ENCODE measurements at places on chromosomes 16 and 17.

- H3K27ac ChIP-seq: no peak overlapping the region
- H3K27me3 ChIP-seq: peaks cover 4% of the 10 kb centered on the region
- no peaks in the 10 kb centered on the region for H3K36me3 ChIP-seq
- H3K4me1 ChIP-seq: no peaks in the 10 kb centered on the region
- DNase-seq: no peak
- no peak overlapping the region for H3K4me3 ChIP-seq
Observed at GRCh38 chr16:22781480-22781879, 32.5 kb upstream of the HS3ST2 start.

DNA sequence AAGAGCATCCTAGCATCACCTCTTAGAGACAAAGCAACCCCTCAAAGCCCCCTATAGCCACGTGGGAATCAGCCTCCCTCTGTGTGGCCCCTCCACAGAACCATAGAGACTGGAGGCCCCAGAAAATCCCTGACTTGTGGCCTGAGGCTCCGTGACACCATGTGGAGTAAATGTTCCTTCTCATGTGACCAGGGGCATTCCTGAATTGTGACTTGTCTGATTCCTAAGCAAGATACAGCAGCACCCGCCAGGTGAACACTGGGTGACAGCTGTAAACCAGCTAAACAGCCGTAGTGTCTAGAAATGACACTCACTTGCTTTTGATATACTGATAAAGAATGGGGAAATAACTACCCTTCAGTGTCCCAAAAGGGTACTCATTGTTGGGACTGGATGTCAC is 79.0 kb downstream of the DYNLRB2 start:
- H3K4me3 ChIP-seq: no peak overlapping the region
- no peaks in the 10 kb centered on the region for H3K27me3 ChIP-seq
- H3K27ac ChIP-seq: no peak overlapping the region
- DNase-seq: no peak
- no peaks in the 10 kb centered on the region for H3K36me3 ChIP-seq
- no peaks in the 10 kb centered on the region for H3K4me1 ChIP-seq

DNA sequence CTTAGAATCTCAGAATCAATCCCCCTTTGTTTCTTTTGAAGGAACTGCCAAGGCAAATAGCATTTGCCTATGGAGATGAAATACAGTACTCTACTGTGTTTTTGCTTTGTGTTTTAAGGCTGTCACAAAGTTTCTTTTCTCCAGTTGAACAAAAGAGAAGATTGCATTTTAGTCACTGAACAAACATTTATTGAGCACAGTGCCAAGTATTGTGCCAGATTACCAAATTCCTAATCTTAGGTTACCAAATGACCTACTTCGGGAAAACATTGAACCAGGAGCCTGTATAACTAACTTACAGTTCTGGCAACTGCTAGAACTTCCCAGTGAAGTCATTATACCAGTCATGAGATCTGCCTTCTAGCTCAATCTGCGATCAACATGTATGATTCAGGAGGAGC is 3.0 kb upstream of the UBB start:
- no peak for DNase-seq
- no peaks in the 10 kb centered on the region for H3K36me3 ChIP-seq
- H3K27me3 ChIP-seq: no peaks in the 10 kb centered on the region
- no peak overlapping the region for H3K27ac ChIP-seq
- no peak overlapping the region for H3K4me3 ChIP-seq

- no peaks in the 10 kb centered on the region for H3K27me3 ChIP-seq
- no peak overlapping the region for H3K27ac ChIP-seq
- no peaks in the 10 kb centered on the region for H3K4me1 ChIP-seq
- H3K4me3 ChIP-seq: no peak overlapping the region
- no peaks in the 10 kb centered on the region for H3K36me3 ChIP-seq
Observed at GRCh38 chr16:29148867-29149272, 164.0 kb downstream of the LAT start.

GRCh38 chr17:73777131-73777449 is 132.8 kb upstream of the SDK2 start:
- no peak overlapping the region for H3K27ac ChIP-seq
- H3K36me3 ChIP-seq: no peaks in the 10 kb centered on the region
- DNase-seq: no peak
- no peaks in the 10 kb centered on the region for H3K4me1 ChIP-seq
- H3K4me3 ChIP-seq: no peak overlapping the region

DNA sequence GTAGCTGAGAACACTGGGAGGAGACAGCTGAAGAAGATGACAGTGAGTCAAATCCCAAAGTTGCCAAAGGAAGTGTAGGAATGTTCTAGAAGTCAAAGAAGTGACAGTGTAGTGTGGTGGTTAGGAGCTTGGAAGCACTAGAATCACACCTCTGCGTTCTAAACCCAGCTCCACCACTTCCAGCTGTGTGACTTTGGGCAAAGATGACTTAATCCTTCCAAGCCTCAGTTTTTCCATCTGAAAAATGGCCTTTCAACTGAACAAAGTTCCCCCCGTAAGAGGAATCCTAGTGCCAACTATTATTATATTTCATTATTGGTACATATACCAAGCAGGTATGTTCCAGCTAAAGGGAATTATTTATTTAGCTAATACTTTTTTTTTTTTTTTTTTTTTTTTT is 56.0 kb downstream of the IQCK start:
- no peaks in the 10 kb centered on the region for H3K4me1 ChIP-seq
- H3K36me3 ChIP-seq: no peaks in the 10 kb centered on the region
- no peak for DNase-seq
- no peak overlapping the region for H3K4me3 ChIP-seq
- H3K27ac ChIP-seq: no peak overlapping the region
- no peaks in the 10 kb centered on the region for H3K27me3 ChIP-seq

GRCh38 chr16:9114112-9114511 is 22.7 kb downstream of the HAPSTR1 start:
- H3K27ac ChIP-seq: no peak overlapping the region
- H3K36me3 ChIP-seq: no peaks in the 10 kb centered on the region
- DNase-seq: no peak
- H3K27me3 ChIP-seq: no peaks in the 10 kb centered on the region
- H3K4me1 ChIP-seq: peaks cover 75% of the 10 kb centered on the region

GRCh38 chr17:44004761-44005526 is 522 bp downstream of the NAGS start:
- no peak overlapping the region for H3K27ac ChIP-seq
- peak; percentile 21 for DNase-seq
- H3K4me1 ChIP-seq: peaks cover 12% of the 10 kb centered on the region
- H3K27me3 ChIP-seq: peaks cover 20% of the 10 kb centered on the region
- H3K36me3 ChIP-seq: no peaks in the 10 kb centered on the region

DNA sequence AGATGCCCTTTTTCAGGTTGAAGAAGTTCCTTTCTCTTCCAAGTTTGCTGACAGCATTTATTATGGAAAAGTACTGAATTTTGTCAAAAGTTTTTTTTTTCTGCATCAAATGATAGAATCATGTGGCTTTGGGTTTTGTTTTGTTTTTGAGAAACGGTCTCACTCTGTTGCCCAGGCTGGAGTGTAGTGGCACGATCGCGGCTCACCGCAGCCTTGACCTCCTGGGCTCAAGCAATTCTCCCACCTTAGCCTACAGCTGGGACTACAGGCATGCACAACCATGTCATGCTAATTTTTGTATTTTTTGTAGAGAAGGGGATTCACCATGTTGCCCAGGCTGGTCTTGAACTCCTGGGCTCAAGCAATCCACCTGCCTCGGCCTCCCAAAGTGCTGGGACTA is 7.3 kb downstream of the CMTM4 start:
- no peak overlapping the region for H3K4me3 ChIP-seq
- no peaks in the 10 kb centered on the region for H3K27me3 ChIP-seq
- DNase-seq: no peak
- no peaks in the 10 kb centered on the region for H3K36me3 ChIP-seq
- H3K27ac ChIP-seq: no peak overlapping the region
- H3K4me1 ChIP-seq: no peaks in the 10 kb centered on the region

- H3K4me3 ChIP-seq: no peak overlapping the region
- no peak overlapping the region for H3K27ac ChIP-seq
- no peaks in the 10 kb centered on the region for H3K27me3 ChIP-seq
Observed at GRCh38 chr17:962166-962565, 17.4 kb downstream of the NXN start.

DNA sequence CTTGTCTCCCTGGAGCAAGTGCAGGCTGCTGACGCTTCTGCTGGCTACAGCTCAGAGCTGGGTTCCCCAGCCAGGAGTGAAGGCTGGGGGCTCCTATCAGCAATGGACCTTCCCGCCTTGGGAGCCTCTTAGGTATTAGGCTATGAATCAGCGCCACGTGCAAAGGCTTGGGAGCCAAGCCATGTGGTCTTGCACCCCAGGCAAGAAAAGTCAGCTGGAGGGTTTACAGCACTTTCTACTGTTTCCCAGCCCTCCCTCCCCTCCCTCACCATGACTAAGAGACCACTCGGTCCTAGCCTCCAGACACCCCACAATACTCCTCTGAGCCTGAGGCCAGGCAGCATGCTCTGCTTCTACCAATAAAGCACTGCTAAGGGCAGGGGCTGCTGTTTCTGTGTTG is 12.3 kb downstream of the EPX start:
- no peak overlapping the region for H3K27ac ChIP-seq
- no peak for DNase-seq
- no peak overlapping the region for H3K4me3 ChIP-seq
- peaks cover 26% of the 10 kb centered on the region for H3K36me3 ChIP-seq

DNA sequence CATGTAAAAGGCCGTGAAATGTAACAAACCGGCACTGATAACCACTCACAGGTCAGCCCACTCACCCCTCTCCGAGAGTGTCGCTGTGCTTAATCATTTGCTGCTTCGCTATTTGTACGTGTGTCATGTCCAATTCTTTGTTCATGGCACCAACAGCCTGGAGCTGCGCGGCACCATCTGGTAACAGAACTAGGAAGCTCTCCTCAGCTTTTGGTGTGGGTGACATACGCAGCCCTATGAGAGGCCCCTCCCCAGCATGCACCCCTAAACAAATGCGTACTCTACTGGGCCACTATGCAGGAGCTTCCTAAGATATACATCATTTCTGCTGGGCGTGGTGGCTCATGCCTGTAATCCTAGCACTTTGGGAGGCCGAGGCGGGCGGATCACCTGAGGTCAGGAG is 2.3 kb upstream of the PECAM1 start:
- no peaks in the 10 kb centered on the region for H3K27me3 ChIP-seq
- no peak overlapping the region for H3K4me3 ChIP-seq
- H3K4me1 ChIP-seq: no peaks in the 10 kb centered on the region
- no peak for DNase-seq

DNA sequence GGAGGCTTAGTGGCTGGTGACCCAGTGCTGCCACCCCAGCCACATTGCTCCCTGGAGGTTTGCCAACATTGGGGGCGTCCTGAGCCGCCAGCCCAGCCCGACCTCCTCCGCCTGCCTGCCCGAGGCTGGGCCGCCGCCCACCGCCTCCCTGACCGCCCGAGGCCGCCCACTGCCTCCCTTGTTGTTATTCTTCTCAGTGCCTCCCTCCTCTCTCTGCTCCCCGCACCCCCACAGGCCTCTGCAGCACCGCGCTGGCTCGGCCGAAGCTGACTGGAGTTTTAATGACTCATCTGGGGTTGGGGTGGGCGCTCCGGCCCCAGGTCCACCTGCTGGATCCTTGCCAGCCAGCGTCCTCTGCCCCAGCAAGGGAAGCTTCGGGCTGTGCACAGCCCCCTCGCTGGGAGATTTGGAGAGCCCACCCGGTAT is 102.5 kb downstream of the RBFOX3 start:
- no peak for DNase-seq
- H3K4me1 ChIP-seq: no peaks in the 10 kb centered on the region
- peaks cover 11% of the 10 kb centered on the region for H3K27me3 ChIP-seq
- H3K4me3 ChIP-seq: no peak overlapping the region
- no peak overlapping the region for H3K27ac ChIP-seq

DNA sequence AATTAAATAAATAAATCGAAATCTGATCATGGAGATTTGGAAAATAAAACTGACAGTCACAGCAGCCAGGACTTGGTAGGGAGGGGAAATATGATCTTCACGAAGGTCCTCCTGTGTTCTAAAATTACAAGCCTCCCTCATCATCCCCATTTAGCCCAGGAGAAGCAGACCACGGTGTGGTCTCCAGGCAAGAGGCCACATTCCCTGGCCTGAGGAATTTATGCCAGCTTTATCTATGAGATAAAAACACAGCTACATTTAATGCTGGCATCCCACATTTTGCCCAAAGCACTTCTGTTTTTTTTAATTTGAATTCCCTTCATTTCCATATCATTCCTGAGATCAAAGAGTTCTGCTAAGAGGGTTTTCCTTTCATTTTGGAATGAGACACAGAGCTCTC is 43.2 kb downstream of the ABCC12 start:
- H3K4me3 ChIP-seq: no peak overlapping the region
- H3K27ac ChIP-seq: no peak overlapping the region
- no peaks in the 10 kb centered on the region for H3K36me3 ChIP-seq

- no peaks in the 10 kb centered on the region for H3K4me1 ChIP-seq
- H3K27me3 ChIP-seq: peaks cover 17% of the 10 kb centered on the region
- no peak overlapping the region for H3K27ac ChIP-seq
Observed at GRCh38 chr17:77928519-77929179, 29.9 kb upstream of the TNRC6C start.

GRCh38 chr16:77499373-77500285 is 64.8 kb upstream of the ADAMTS18 start:
- DNase-seq: peak; percentile 61
- H3K4me3 ChIP-seq: no peak overlapping the region
- no peaks in the 10 kb centered on the region for H3K36me3 ChIP-seq
- H3K4me1 ChIP-seq: no peaks in the 10 kb centered on the region

DNA sequence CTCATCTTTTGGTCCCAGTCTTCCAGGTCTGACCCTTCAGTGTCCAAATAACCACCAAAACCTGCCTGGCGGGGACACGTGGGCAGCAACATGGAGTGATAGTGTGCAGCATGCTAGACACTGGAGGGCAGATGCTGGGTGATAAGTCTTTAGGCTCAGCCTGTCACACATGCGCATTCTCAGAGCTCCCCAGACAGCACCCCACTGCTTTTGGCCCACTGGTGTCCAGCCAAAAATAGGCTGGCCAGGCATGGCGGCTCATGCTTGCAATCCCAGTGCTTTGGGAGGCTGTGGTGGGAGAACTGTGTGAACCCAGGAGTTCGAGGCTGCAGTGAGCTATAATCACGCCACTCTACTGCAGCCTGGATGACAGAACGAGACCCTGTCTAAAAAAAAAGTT is 12.3 kb downstream of the GINS2 start:
- H3K27me3 ChIP-seq: no peaks in the 10 kb centered on the region
- H3K36me3 ChIP-seq: no peaks in the 10 kb centered on the region
- no peak overlapping the region for H3K27ac ChIP-seq
- H3K4me3 ChIP-seq: no peak overlapping the region

GRCh38 chr17:82897514-82898249 is 57.9 kb upstream of the ZNF750 start:
- H3K4me1 ChIP-seq: peaks cover 7% of the 10 kb centered on the region
- no peak overlapping the region for H3K4me3 ChIP-seq
- no peak overlapping the region for H3K27ac ChIP-seq
- no peaks in the 10 kb centered on the region for H3K27me3 ChIP-seq

GRCh38 chr16:87918338-87918737 is 18.0 kb downstream of the CA5A start:
- H3K4me3 ChIP-seq: peak overlapping the region; percentile 40
- H3K27ac ChIP-seq: peak overlapping the region; percentile 92
- H3K27me3 ChIP-seq: no peaks in the 10 kb centered on the region
- H3K36me3 ChIP-seq: no peaks in the 10 kb centered on the region

All from adrenal gland (tissue), 19 donors.